T-helper 1 cell (primary cell): ENCODE measurements at places on chromosomes 4 and X.

DNA sequence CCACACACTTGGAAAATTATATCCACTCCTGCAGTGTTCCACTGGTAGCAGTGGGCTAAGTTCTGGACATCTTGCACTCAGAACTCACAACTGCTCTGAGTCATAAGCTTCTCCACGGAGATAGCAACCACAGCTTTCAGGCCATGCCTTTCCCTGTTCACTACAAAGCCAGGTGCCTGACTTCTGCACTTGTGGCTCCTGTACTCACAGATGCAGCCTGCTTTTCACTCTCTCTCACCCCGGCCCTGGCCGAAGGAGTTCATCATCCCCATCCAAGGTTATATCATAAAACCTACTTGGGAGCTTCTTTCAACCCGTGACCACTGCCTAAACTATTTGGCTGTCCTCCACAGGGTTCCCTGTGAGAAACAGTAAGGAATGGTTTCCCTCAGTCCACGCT is 999.4 kb downstream of the GLUD2 start:
- DNase-seq: no peak

- no peak for DNase-seq
Measured at GRCh38 chr4:113977526-113977855, 2.0 kb downstream of the ARSJ start.

GRCh38 chr4:7795983-7796382 is 143.7 kb downstream of the AFAP1 start:
- no peak for DNase-seq

DNA sequence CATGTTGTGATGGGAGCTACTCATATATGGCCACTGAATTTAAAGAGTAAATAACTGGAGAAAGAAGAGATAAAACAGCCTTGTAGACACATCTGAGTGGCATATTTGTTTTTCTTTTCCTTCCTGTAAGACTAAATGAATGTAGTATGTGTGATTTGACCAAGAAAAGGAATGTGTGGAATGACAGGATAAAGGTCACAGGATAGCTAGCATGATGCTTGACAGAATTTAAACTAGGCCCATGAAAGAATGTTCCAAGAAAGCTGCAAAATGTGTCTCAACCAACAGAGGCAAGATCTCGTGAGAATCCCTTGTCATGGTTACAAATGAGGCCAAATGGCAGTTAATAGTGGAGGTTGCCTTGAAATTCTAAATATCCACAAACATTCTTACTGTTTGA is 137.0 kb downstream of the KCNIP4 start:
- no peak for DNase-seq

GRCh38 chr4:112289407-112290253 is 3.9 kb upstream of the TIFA start:
- no peak for DNase-seq

DNA sequence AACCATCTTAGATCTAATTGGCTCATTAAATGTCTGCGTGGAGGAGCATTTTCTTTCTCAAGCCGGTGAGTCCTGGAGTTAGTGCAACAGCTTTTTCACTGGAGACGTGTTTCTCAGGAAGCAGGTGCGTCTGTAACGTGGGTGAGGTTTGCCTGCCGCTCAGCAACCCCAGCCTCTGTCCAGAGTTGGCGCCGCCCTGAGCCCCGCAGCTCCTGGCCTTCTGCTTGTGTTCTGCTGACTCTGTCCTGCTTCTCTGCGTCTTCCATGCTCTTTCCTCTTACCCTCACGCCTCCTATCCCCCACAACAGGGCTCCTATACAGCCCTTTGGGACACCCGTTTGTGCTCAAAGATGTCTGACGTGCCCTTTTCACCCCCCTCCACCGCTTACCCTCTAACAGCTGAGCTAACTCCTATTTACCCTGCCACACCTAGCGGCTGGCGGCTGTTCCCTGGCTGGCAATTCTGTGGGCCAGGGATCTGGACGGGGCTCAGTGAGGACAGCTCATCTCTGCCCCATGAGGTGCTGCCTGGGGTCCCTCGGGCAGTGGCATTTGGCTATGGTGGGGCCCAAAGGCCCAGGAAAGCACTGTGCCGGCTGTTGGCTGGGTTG is 18.8 kb downstream of the DOK7 start:
- DNase-seq: no peak

DNA sequence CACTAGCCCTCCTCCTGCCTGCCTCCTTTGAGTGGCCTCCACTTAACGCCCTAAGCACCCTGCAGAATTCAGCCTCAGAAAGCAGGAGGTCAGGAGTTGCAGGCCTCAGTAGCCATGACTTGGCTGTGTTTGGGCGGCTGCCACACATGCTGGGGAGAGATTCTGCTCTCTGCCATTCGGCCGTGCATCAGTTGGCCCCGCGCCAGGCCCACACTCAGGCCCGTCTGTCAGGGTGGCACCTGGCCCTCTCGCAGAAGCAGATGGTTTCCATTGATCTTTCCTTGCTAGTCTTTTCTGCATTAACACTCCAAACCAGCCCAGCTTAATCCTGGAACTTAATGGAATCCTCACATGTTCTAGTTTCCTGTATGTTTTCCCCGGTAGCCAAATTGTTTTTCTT is 30.7 kb upstream of the ATP6AP2 start:
- no peak for DNase-seq

GRCh38 chr4:110467400-110467799 is 8.6 kb upstream of the ENPEP start:
- DNase-seq: no peak

DNA sequence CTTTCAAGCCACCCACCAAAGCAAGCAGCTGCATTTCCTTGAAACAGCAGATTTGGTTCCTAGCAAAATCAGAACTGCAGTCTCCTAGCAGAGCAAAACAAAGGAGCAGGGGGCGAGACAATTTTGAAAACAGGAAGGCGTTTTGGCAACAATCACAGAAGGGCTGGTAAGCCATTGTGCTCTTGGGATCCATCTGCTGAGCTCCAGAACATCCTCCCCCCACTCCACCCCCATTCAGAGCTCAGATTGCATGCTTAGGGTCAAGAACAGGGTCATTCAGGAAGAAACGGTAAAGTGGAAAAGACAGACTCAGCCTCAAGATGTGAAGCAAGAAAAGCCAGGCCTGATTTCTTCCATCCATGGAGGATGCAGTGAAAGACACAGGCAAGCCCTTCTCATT is 7.6 kb upstream of the PCDH19 start:
- DNase-seq: no peak

DNA sequence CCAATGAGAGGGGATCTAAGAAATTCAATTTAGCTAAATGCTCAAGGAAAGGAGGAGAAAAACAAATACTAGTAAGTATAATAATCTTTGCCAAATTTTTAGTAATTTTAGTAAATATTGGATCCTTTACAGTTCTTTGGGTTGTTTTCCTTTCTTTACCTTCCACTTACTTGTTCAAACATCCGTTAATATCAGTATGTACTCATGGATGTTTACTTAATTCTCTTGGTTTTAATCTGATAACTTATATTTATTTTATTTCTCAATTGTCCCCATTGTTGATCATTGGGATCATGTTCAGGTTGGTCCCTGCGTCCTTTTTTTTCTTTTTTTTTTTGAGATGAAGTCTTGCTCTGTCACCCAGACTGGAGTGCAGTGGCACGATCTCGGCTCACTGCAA is 46.9 kb downstream of the SPIN2B start:
- no peak for DNase-seq

DNA sequence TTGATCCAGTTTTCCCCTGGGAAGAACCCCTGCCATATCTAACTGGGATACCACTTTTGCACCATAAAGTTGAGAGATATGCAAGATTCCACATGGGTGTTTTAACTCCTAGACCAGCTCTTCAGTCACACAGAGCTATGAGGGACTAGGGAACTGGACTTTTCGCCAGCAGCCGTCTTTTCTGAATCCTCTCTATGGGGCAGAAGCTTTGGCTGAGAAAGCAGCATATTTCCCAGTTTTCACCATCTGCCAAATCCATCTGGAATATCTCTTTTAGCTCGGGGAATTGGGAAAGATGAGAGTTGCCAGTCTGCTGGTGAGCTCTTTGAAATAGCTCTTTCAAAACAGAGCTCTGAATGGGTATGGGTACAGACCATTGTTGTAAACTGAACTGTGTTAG is 20.9 kb downstream of the APOOL start:
- no peak for DNase-seq

GRCh38 chrX:134782796-134783195 is 124.5 kb upstream of the PLAC1 start:
- DNase-seq: no peak

- no peak for DNase-seq
Measured at GRCh38 chr4:71283642-71284257, 55.1 kb upstream of the SLC4A4 start.

GRCh38 chr4:84099599-84099998 is 399.5 kb downstream of the NKX6-1 start:
- no peak for DNase-seq

GRCh38 chr4:32929796-32930699 is 2209.9 kb downstream of the PCDH7 start:
- DNase-seq: no peak

GRCh38 chr4:94346541-94346940 is 3.9 kb upstream of the HPGDS start:
- no peak for DNase-seq

DNA sequence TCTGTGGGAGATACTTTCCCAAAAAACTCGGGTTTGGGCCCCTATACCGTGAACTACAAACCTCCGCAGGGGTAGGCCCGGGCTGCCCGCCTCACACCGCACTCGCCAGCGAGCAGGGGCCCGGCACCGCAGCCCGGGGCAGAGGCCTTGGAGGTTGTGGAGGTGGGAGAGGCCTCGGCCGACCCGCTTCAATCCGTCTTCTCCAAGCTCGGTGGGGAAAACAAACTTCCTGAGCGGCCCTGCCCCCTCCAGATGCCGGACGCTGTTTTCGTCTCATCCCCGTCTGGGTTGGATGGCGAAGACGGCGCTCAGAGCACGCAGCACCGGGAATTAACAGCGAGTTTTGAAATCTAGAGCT is 442 bp upstream of the MCUB start:
- no peak for DNase-seq

GRCh38 chr4:85929961-85930665 is 429.7 kb downstream of the MAPK10 start:
- DNase-seq: no peak

GRCh38 chr4:20666012-20666860 is 34.0 kb upstream of the PACRGL start:
- no peak for DNase-seq

DNA sequence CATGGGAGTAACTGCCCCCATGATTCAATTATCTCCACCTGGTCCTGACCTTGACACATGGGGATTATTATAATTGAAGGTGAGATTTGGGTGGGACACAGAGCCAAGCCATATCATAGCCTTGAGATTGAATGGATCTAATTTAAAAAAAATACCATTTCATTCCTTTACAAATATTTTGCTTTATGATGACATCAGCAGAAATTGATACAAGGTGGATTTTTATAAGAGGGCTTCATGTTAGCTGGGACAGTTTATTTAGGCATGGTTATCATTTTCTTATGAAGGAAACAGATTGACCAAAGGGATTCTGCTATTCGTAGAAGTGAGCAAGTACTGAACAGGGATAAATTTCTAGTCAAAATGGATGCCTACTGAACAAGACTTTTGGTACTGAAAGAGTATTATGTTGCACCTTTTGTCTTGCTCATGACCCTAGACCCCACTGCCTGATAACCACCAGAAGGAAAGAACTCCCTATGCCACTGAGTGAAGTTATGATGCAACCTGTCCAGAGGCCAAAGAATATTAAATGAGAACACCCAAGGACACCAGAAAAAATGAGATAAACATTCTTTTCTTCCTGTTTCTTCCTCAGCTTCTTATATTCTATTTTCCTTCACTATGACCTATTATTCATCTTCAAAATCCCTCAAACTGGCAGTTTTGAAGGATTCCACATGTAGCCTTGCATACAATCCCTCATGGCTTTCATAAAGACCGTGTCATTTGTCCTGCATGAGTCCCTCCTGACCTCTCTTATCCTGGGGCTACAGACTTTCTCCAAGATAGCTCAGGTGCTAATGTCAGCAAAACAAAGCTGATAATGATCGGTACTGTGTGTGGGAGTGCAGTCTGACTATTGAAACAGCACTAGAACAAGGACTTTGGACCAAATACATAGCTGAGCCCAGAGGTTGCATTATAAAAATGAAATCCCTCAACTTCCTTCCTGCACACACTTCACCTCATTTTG is 118.3 kb downstream of the AFF2 start:
- no peak for DNase-seq

DNA sequence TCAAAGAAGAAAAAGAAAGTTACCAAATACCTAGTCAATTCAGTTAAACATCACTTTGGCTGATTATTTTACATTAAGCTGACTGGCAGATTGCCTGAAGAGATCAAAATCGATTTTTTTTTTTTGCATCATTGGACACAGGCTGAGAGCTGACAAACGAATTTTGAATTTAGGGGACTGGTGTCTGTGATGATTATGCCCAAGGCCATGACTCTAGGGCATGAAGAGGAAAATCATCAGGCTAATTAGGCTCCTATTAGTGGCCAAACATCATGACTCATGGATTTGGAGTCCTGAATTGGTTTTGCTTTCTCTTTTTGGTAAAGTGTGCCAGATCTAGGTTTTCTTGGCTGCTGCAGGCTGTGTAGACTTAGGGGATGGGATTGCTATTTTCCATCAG is 829.3 kb upstream of the LCORL start:
- no peak for DNase-seq

- DNase-seq: no peak
Measured at GRCh38 chr4:169295822-169296221, 25.1 kb upstream of the SH3RF1 start.

DNA sequence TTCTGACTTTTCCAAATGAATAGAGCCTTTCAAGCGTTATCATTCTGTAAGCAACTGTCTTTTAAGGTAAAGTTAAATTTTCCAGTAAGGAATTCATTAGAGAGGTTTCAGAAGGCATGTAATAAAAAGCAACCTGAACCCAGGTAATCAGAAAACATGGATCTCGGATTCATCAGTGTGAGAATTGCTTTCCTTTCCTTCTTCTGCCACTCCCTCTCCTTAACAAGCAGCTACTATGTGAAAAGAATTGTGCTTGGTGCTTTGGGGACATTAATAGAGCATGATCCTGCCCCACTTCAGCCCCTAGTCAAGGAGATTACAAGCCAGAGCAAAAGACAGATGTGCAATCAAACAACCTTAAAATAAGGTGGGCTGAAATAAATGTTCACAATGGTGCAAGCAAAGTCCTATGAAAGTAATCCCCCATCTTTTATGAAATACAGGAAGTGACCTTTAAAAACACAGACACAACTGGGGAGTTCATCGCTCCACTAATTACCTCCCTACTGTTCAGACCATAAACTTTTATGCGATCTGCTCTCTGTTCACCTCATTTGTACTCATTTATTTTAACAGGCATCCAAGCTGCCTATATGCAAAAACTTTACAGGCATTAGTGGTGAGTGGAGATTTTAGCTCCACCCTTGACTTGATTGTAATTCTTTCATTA is 122.9 kb upstream of the RASGEF1B start:
- DNase-seq: no peak

GRCh38 chr4:24799544-24800324 is 4.4 kb downstream of the SOD3 start:
- no peak for DNase-seq

- no peak for DNase-seq
Measured at GRCh38 chr4:6992728-6993677, 50.2 kb upstream of the TADA2B start.

DNA sequence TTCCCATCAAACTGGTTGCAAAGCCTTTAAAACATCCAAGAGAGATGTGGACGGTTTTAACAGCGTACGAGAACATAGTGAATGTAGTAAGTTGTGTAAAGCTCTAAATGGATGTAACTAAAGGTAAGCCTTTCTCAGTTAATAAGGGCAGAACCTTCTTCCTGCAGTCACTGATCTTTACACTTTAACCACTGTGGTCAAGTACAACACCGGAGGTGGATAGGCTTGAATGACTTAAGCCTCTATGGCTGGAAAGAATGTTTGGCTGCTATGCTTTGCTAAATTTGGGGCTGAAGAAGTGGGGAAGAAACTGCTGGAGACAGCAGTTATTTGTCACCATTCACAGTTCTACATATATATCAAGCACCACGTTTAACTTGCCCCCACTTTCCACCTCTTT is 285.1 kb upstream of the FMR1 start:
- no peak for DNase-seq
